H4 (cell line): ENCODE measurements at places on chromosomes 5 and 9.

DNA sequence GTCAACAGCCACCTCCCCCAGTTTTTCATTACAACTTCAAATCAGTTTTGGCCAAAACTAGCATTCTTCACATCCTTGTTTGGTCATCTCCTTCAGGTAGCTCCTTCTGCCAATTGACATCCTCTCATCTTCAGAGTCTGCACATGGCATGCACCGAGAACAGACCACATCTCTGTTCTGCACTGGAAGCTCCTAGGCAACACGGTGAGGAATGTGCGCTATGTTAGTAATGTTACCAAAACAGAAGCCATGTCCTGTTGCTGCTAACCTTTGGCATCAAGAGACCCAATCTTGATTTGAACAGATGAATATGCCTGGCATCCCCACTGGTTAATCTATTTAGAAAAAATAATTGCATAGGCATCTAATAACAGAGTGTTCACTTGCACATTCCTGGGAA is 5.1 kb upstream of the HK3 start:
- DNase-seq: no peak

DNA sequence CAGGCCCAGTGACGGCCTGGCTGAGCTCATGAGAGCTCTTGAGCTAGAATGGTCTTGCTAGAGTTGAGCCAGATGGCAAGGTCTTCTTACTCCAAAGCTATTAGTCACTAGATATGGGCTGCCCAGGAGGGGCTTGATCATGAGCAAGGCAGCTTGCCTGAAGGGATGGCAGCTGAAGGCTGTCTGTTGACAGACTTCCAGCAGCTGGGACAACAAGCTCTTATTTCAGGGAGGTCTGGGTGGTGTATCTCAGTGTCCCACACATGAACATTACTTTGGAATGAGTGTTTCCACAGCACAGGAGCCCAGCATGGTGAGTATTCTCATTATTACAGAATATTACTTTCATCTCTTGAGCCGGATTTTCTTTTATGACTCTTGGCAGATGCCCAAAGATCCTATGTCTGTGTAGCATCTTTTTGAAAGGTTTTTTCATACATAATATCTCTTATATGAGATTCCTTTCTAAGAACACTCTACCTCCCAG is 414.1 kb downstream of the ARHGEF28 start:
- DNase-seq: no peak

GRCh38 chr9:694092-694402 is 147.4 kb upstream of the DMRT1 start:
- no peak for DNase-seq

DNA sequence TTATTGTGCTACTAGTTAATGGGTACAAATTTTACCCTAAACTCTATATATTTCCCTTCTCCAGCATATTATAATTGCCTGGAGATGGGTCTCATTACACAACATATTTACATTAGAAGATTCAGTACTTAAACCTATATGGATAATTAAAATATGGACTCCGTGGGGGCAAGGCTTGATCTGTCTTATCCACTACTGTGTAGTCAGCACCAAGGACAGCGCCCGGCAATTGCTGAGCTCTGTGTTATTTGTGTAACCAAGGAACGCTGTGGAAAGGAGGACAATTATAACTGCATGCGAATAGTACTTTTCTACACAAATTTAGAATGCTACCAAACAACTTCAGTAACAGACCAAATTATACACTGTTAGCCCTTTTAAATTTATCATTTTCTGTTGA is 77.7 kb downstream of the DNAH5 start:
- DNase-seq: peak; percentile 42

- DNase-seq: no peak
Measured at GRCh38 chr5:142984525-142984924, 214.3 kb downstream of the ARHGAP26 start.

- no peak for DNase-seq
Measured at GRCh38 chr9:134040176-134040565, 14.9 kb downstream of the BRD3OS start.

- peak; percentile 52 for DNase-seq
Measured at GRCh38 chr5:12292610-12293204, 388.5 kb upstream of the CTNND2 start.

DNA sequence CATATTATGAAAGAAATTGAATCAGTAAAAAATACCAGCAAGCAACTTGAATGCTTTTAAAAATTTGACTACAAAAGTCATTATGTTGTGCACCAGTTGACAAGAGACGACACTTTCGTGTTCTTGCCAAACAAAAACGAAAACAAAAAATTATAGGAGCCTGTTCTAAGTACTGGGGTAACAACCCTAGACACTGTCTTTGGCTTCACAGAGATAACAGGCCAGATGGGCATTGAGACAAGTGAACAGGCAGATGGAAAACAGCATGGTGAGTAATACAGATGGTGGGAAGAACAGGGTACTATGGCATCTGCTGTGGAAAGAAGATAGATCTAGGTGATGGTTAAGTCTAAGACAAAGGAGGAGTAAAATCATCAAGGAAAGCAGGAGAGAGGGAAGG is 99.0 kb downstream of the CDH12 start:
- DNase-seq: no peak

DNA sequence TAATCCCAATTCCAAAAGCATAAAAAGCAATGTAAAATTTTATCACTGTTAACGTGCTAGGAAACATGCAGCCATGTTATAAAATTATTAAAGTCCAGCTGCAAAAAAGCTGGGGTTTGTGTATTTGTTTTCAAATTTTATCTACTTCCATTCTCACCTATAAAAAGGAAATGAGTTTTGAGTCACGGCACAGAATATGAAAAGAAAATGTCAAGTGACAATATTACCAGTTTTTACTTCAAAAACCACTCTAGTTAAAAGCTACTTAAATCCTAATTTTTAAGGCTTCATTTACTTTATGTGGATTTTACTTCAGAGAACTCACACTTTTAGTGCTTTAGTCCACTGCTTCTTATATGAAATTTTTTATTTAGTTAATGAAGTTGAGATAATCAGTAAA is 72.7 kb upstream of the IFNE start:
- no peak for DNase-seq

DNA sequence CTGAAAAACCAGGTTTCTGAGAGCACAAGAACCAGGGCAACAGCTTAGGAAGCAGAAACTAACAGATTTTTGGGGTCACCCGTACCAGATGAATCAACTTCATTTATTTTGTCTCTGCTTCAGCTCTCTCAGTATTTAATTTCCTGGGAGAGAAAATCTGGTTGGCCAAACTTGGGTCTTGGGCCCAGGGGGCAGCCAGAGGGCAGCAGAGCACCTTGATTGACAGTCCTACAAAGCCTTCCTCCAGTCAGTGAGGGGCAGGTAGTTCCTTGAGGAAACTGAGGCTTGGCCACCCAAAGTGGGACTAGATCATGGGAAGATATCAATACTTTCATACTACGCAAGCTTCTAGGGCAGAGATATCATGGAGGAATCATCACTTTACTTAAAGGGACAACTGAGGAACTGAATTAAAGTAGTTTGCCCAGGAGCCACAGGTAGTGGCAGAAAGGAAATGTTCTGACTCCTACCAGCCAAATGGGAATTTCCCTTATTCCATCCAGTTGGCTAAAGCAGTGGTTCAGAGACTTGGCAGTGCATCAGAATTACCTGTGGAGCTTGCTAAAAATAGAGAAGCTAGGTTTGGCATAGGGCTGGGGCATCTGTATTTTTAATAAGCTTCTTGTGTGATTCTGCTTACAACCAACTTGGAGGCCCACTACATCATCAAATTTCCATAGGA is 21.5 kb upstream of the ARHGAP26 start:
- peak; percentile 11 for DNase-seq

- DNase-seq: no peak
Measured at GRCh38 chr9:6086006-6086655, 70.7 kb upstream of the RANBP6 start.

DNA sequence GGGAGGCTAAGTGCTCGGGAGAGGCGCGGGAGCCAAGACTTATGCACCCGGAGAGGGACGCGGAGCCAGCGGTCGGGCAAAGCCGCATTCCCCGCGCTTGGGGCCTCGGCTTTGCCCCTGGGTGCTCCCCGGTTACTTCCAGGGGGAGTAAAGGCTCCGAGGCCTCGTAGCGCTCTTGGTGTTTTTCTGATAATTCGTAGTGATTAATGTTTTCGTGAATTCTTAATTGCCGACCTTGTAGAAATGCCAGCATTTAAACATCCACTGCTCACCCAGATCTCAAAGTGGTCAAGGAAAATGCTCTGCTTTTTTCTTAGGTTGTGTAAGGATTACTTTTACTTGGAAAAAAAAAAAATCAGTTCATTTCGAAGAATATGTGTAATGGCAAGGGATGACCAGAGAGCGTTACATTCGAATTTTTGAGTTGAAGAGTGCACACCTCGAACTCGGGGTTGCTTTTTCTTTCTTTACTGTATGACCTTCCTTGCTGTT is 654 bp upstream of the TUT7 start:
- DNase-seq: no peak

DNA sequence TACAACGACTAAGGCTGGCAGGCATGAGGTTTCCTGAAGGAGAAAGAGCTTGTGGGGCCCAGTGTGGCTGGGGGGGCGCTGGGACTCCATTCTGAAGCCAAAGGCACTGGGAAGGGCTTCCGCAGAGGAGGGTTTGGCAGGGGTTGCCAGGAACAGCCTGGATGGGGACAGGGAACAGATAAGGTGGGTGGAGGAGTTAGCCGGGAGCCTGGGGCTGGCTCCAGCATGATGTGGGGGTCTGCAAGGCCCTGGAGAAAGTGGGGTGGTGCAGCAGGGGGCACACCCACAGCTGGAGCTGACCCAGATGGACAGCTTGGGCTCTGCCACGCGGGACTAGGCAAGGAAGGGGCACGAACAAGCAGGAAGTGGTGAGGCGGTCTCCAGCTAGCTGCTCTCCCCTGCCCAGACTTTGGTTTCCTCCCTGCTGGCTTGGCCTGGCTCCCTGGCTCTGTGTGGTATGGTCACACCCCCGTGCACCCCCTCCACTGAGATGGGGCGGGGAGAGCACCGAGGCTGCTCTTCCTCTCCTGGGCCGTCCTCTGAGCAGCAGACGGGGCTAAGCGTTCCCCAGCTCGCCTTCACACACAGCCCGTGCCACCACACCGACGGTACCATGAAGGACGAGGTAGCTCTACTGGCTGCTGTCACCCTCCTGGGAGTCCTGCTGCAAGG is at the start of gene LTC4S:
Gene LTC4S (plus strand): TSS at position 519 of the 672 bp plus-strand sequence. CDS start 95 bp downstream, at position 614.
- peak; percentile 79 for DNase-seq

GRCh38 chr5:98483301-98483685 is 290.2 kb upstream of the RGMB start:
- DNase-seq: no peak

DNA sequence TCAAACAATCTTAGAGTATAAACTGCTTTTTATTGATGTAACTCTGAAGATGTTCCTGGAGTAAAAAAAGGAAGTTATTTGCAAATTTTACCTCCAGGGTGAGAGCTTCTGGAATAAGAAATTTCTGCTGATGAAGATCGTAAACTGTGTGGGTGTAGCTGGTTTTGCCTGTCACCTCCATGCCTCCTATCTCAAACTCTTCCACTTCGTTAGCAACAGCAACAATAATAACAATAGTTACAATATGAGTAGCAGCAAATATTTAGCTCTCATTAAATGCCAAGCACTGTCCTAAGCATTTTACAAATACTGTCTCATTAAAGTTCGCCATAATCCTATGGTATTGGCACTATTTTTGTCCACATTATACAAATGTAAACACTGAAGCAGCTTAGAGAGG is 57.9 kb downstream of the GCNT1 start:
- DNase-seq: no peak

DNA sequence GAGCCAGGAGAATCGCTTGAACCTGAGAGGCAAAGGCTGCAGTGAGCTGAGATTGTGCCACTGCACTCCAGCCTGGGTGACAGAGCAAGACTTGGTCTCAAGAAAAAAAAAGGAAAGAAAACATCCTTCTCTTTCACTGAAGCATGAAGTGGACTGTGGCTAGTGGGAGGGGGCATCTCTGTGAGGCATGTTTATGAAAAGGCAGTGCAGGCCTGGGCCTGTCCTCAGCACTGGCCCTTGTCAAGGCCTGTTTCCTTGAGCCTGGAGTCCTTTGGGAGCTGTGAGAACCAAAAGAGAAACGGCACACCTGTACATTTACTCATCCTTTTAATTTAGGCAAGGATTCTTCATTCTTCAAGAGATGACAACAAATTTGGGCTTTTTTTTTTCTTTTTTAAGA is 18.3 kb upstream of the FUBP3 start:
- DNase-seq: no peak

GRCh38 chr9:127541865-127542264 is 70.2 kb upstream of the STXBP1 start:
- no peak for DNase-seq

GRCh38 chr9:13735181-13735580 is 455.7 kb upstream of the MPDZ start:
- DNase-seq: no peak

- DNase-seq: no peak
Measured at GRCh38 chr5:149168276-149168906, 27.1 kb downstream of the ABLIM3 start.

DNA sequence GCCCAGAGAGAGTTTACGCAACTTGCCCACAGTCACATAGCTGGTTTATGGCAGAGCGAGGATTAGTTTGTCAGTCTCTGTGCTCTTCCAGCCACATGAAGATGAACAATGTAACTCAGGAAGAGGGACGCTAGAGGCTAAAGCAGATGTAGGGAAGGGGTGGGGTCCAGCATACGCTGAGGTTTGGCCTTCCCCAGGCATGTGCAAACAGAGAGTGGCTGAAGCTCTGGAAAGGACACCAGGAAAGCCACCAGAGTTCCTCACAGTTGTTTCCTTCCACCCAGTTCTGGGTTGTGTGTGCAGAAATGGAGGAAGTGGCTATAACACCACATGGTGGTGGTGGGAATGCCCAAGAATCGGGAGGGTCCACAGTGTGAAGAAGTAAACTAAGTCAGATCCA is 60.0 kb downstream of the SNX18 start:
- no peak for DNase-seq

GRCh38 chr5:165631235-165631634 is 2125.8 kb downstream of the MAT2B start:
- DNase-seq: no peak

DNA sequence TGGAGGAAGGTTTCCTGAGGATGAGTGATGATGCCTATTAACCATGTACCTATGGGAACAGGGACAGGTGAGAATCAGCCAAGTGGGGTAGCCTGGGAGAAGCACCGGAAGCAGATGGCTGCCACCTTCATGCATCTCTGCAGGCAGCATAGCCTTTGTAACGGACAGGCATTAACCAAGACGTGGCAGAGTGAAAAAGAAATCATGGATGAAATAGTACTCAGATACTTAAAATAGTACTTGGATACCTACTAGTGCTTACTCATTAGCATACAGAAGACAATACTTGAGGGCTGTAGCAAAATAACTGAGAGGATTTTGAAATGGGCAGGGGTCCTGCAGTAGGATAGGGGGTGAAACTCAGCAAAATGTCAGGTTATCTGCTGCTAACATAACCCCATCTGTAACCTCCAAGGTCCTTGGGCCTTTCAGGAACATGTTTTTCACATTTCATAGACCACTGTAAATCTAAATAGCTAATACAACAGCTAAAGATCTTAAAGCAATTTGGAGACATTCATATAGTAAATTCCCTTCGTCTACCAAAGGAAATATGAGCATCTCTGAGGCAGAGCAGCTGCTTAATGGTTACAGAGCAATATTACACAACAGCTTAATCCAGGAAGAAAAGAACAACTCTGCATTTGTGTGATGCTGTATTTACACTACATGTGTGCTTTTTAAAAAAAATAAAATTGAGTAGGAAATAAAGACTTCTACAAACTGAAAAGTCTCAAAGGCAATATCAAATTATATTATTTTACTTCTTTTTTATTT is 154.3 kb downstream of the NFIB start:
- no peak for DNase-seq

GRCh38 chr5:81820863-81821262 is 70.0 kb upstream of the SSBP2 start:
- DNase-seq: no peak

- DNase-seq: no peak
Measured at GRCh38 chr5:166992874-166993722, 1298.3 kb upstream of the WWC1 start.
